ENCODE measurements at places on chromosomes 5 and 9. TPM values are rescaled to one million over a fixed set of nuclear protein-coding genes. Genes with fewer than 3 reads are reported as not detected.

GRCh38 chr5:93573354-93574351 lies 7.4 kb downstream of the NR2F1-AS1 start:
- DNase-seq: peak; percentile 30

DNA sequence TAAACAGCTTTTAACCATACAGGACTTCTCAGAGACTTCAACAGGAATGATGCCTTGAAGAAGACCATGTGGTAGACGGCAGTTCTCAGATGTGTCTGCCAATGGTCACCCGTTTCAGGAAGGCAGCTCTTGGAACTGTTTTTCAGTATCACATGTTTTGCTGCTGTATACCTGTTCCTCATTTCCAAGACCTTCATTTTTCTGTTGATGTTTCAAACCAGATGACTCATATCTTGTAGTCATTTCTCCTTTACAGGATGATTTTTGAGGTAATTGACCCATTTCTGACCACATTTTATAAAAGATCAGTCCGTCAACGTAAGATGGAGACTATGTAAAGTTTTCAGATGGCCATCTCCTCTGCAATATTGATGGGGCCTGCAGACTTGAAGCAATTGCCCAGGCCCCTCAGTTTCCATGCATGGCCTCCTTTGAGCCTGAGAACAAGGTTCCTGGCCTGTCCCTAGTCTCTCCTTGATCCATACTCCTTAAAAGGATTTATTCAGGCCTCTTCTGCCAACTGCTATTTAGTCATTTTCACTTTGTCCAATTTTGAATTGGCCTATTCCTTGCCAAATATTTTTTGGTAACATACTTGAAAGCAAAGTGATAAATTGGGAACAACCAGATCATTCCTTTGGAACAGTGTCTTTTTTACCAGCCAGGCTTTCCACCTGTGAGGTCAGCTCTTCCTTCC lies 128.6 kb downstream of the PDZD2 start:
- DNase-seq: no peak

DNA sequence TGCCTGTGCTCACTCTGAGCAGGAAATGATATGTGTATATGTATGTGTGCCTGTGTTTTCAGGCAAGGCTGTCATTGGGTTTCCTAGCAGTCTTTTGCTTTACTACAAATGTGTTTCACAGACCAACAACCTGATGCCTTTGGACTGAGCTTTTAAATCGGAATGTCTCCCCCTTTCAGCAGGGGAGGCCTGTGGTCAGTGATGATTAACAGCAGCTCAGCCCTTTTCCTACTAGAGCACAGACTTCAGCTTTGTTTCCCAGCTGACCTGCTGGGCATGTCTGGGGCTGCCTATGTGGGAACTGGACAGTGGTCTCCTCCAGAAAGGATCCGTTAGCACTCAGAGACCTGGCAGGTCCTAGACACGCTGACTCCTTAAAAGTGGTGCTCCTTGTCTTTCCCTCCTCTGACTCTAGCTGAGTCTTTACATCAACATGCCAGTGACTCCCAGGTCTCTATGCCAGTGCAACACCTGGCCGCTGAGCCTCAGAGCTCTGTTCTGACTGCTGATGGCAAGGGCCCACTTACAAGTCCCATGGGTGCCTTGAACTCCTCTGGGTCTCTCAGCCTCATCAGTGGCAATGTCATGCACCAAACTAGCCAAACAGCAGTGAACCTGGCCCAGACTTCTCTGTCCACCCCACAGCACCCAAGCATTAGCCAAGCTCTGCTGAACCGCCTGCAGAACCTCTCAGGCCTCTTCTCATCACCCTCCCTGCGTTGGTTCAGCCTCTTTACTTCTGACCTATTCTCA lies 7.7 kb downstream of the MACROH2A1 start:
- DNase-seq: no peak

The NFIB gene
- total RNA-seq: 2.6 TPM

DNA sequence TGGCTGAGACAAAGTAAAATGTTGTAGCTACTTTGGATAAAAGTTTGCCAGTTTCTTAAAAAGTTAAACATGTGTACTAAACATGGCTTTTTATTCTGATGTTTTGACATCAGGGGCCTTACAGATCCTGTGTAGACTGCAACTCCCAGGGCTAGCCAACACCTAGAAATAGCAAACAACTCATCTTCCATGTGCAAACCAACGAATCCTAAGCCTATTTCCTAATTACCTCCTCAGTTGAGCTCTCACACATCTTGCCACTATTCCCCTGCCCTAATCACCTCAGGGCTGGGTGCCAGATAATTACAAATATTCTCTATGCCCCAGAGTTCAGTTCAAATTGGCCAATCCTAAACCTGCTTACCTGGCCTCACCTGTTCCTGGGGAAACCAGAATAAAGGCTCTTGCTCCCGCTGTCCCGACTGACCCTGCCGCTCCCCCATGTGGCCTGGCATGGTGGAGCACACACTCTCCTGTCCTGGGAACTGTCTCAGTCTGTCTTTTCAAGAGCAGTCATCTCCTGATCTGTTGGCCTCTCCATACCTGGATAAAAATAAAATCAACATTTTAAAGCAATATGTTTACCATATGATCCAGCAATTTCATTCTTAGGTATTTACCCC lies 37.1 kb upstream of the FAM169A start:
- DNase-seq: peak; percentile 93

- no peak for DNase-seq
Observed at GRCh38 chr9:121562301-121562700, 62.7 kb upstream of the GGTA1 start.

DNA sequence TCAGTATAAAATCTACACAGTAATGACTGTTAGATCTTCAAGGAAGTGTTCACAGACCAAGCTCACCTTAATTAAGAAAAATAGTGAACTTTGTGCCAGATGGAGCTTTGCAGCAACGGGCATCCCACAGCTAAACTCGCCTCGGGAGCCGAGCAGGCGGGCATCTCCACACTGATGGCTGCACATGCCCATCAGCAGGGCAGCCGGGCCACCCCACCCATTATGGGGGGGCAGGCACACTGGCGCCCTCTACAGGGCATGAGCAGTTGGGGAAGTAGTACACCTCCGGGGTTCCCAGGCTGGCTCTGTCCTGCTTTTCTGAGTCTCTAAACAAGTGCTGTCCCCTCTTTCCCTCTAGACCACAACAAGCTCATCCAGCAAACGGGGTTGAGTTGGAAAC lies 21.6 kb downstream of the ANKS6 start:
- DNase-seq: peak; percentile 64

DNA sequence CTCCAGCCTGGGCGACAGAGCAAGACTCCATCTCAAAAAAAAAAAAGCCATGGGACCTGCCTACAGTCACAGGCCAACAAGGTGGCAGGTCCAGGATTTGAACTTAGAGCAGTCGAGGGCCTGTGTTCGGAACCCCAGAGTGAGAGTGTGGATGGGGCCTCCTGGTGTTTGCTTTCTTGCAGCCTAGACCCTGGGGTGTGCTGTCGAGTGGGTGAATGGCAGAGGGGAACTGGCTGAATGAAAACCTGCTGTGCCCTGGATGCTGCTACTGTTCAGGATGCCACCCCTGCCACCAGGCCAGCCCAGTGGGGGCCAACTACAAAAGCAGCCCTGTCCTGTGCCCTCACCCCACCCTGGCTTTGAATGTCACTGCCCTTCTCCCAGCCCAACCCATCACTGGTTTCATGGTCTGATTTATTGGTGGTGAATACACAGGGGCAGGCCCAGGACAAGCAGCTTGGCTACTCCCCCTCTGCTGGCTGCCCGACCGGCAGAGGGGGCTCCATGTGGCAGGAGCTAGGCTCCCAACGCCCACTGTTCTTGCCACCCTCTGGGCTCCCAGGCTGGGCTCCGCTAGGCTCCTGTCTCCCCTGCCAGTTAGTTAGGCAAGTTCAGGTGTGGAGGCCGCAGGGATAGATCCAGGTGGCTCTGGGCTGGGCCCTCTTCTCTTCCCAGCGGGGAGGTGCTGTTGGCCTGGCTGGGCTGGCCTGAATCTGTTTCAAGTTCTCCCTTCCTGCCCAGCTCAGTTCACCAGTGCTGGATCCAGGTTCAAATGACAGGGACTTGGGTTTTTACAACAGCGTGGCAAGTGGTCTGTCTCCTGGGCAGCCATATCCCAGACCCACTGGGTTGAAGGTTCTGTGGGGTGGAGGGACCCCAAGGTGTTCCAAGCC lies 12.2 kb downstream of the FPGS start:
- no peak for DNase-seq

The ACOT12 gene
- not detected for total RNA-seq

DNA sequence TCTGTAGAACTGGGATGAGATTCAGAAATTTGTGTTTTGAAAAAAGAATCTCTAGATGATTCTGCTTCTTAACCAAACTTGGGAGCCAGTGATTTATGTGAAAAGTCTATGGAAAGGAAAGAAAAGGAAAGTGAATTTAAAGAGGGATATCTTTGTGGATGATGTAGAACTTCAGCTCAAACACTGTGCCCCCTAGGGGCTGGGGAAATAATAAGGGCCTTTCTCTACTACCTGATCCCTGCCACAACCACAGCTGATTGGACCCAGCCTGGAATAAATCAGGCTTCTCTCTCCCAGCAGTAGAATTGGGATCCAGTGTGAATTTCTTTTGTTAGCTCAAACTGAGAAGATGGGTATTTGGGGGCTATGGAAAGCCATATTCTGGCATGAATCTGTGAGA lies 155.0 kb downstream of the PRELID2 start:
- DNase-seq: peak; percentile 72

The CXXC5 gene
- 111 TPM for total RNA-seq

The LCN15 gene
- 0.54 TPM for total RNA-seq

- DNase-seq: no peak
Observed at GRCh38 chr9:37954581-37954981, 50.7 kb upstream of the SLC25A51 start.

- no peak for DNase-seq
Observed at GRCh38 chr5:56306433-56307150, 73.5 kb upstream of the ANKRD55 start.

- DNase-seq: peak; percentile 67
Observed at GRCh38 chr5:91591076-91591475, 208.0 kb upstream of the ARRDC3 start.

GRCh38 chr9:17322882-17323864 lies 188.3 kb downstream of the CNTLN start:
- no peak for DNase-seq

DNA sequence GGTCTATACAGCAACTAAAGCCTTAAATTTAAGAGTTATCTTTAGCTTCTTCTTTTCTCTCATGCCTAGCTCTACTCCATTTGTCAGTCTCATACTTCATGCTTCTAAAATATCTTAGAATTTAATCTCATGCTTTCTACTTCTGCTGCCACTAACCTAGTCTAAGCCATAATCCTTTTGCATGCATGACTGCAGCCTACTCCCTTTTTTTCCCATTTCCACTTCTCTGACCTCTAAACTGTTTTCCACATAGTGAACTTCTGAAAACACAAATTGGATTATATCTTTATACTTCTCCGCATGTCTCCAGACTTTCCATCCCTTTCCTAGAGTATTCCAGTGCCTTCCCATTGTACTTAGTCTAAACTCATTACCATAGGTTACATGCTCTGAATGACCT lies 193.0 kb downstream of the XRCC4 start:
- no peak for DNase-seq

GRCh38 chr5:35313291-35313690 lies 83.0 kb upstream of the PRLR start:
- DNase-seq: no peak

GRCh38 chr5:157892974-157893373 lies 34.0 kb upstream of the CLINT1 start:
- DNase-seq: no peak

- no peak for DNase-seq
Observed at GRCh38 chr5:72497823-72498222, 9.4 kb downstream of the ZNF366 start.

GRCh38 chr5:3049261-3049660 lies 297.8 kb upstream of the IRX2 start:
- DNase-seq: no peak

- peak; percentile 17 for DNase-seq
Observed at GRCh38 chr9:117546894-117547678, 132.2 kb upstream of the ASTN2 start.

All from GM23338 (cell line).